ENCODE measurements at places on chromosomes 4 and X.

- DNase-seq = no peak
Measured at GRCh38 chr4:181148470-181148869, 1094.7 kb upstream of the TENM3 start.

DNA sequence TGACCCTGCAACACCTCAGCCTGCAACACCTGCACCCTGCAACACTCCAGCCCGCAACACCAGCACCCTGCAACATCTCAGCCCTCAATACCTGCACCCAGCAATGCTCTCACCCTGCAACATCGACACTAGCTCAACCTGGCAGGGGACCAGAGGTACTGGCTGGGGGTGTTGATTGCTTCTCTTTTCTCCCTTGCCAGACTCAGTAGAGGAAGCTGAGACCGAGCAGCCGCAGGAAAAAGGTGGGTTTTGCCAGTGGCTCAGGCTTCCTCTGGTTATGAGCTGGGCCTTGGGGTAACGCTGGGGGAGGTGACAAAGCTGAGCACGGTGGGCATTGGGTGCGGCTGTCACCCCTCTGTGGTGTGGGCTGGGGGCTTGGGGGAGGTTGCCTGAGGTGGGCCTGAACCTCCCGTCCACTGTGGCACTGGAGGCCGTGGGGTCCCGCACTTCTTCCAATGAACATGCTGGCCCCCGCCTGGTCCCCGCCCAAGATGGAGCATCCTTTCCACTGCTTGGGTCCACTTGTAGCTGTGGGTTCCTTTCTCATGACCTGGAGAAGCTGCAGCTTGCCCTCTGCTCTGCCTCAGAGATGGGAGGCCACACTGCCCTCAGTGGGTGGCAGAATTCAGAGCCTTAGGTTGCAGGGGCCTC is 26.0 kb downstream of the SH3TC1 start:
- no peak for DNase-seq

DNA sequence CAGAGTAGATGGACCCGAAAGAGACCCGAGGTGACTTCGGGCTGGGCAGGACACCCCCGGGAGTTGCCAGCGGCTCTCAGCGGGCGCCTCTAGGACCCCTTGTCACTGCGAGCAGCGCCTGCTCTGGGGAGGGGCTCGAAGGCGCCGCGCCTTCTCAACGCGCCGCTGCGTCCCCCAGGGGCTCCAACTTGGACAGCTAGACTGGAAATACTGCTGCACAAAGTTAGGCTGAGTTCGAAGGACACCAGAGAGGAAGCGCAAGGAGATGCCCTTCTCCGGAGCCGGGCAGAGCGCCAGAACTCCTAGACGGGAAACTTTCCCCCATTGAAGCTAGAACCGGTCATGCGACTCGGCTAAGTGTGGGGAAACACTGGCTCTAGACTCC is 493 bp upstream of the KCNIP4 start:
- DNase-seq = no peak

DNA sequence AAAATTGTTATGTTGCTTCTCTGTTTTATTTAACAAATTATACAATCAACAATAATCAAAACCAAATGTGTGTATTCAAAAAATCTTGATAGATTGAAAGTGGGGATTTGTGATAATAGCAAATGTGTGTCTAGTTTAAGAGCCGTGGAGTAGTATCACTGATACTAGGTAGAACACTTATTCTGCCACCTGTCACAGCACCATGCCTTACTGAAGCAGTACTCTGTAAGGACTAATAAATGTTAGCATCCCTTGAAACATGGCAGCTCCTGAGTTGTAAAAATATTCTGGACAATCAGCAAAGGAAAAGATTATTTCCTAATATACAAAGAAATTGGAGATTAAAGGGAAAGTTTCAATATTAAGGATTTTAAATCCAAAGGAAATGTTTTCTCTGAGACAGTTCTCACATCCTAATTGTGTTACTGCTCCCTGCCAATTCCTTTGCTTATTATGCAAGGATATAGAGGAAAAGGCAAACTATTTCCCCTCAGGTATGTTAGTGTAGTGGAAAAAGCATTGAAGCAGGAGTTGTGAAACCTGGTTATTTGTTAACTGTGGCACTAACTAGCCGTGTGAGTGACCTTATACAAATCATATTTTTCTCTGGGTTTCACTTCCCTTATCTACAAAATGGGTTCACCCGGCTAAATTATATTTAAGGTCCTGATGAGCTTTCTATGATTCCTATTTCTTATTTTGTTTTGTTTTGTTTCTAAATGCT is 303.1 kb downstream of the ARHGAP24 start:
- DNase-seq = no peak

DNA sequence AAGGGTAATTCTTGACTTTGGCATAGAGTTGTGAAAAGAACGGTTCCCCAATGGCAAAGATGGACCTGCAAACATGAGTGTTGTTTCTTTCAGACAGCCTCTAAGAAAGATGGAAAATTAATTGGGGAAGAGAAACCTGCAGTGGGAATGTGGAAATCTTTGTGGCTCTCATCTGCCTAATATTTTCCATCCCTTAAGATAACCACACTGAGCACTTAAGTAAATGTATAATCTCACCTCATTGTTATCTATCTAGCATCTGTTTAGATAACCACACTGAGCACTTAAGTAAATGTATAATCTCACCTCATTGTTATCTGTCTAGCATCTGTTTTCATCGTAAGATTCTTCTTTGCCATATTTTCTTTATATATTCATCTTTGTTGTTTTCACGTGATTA is 149.3 kb downstream of the NWD2 start:
- no peak for DNase-seq

- DNase-seq = no peak
Measured at GRCh38 chr4:17670423-17670822, 56.0 kb downstream of the MED28 start.

GRCh38 chrX:38571058-38571457 is 9.7 kb downstream of the TSPAN7 start:
- no peak for DNase-seq

DNA sequence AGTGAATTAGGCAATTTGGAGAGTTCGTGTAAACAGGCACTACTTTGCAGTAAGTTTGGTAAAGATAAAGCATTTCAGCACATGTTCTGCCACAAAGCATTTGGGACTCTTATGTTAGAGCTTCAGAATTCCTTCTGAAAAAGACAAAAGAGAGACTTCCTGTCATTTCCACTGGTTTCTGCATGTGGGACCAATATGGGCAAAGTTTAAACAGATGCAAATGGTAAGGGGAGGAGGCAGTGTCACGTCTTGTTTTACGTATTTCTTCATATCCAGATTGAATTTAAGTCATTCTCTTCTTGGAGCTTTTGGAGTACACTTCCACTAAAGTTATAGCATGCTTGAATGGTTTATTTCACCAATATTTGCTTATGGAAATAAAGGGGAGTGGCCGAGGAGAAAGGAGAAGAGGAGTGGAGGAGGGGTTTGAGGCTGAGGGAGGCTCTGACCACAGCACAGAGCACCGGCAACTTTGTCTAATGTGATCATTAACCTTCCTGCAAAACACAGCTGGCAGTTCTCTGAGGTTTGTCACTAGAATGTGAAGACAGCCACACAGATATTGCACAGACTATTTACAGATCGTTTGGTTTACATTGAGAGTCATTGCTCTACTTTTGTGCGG is at the start of gene APELA:
TSS of gene APELA (plus strand) at position 479 of the 625 bp plus-strand sequence. CDS start 154 bp downstream, outside the sequence.
- DNase-seq = no peak

GRCh38 chr4:152936446-152937335 is 568 bp downstream of the FHDC1 start:
- no peak for DNase-seq

- no peak for DNase-seq
Measured at GRCh38 chr4:121064482-121064881, 7.9 kb downstream of the NDNF start.

DNA sequence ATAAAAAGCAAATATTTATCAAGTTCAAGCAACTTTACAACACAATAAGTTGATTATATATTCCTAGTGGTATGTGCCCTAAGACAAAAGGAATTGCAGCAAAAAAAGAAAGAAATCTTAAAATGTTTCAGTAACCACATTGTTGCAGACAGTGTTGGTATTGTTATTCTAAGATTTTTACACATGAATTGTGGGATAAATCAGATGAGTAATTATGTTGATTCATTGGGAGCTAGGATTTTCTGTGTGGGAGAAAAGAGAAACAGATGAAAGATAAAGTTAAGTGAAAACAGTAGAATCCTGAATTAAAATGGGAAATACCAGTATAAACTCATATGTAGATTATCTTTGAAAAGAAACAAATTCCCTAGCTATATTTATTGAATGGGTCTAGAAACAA is 362.4 kb downstream of the PPP3CA start:
- no peak for DNase-seq

- no peak for DNase-seq
Measured at GRCh38 chr4:62482355-62482754, 1282.2 kb downstream of the ADGRL3 start.

DNA sequence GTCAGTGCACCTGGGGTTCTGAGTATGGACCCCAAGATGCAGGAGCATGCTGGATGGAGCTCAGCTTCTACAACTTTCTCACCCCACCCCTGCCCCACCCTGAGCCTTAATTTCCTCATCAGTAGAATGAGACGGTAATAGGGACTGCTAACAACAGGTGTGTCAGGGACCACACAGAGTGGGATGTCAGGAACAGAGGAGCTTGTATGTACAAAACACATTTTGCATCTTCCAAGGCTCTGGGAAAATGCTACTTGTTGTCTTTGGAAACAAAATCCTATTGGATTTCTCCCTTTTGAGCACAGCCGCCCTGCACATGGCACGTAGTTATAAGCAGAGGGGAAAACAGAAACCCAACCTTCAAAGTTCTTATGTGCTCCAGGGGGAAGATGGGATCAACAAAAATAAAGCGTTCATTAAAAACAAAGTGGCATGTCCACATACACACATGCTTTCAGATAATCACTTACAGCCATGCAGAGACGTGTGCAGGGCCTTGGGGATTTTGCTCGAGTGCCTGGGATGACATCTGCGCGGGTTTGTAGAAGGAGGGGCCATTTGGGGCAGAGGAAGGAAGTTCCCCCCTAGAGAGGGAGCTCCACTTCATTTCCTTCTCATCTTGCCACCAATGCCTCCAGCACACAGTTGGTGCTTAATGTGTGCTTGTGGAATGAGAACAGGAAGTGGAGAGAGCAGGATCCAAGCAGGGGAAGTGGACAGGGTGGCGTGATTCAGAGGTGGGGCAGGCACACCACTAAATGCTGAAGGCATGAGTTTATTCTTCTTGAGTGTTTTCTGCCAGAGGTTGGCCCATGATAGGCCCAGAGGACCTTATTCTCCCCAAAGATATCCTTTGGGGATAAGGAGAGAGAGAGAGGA is 138.9 kb downstream of the SMIM20 start:
- DNase-seq = no peak

DNA sequence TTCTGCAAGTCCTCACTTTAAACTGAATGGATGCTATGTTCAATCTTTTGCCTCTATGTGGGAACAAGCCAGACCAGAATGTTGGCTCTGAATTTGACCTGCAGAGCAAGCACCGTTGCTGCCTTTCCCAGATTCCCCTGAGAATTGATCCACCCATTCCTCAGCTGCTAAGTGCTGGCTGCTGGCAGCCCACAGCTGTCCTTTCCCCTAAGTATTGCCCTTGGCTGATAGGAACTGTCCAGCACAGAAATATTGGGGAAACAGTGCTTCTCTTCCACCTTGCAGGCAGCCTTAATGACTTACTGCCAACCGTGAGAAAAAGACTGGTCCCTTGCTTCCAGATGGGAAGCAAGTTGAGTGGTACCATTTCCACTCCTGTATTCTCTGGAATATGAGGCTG is 475.9 kb downstream of the PDHA2 start:
- no peak for DNase-seq

- no peak for DNase-seq
Measured at GRCh38 chr4:76898385-76898692, 395 bp upstream of the SOWAHB start.

DNA sequence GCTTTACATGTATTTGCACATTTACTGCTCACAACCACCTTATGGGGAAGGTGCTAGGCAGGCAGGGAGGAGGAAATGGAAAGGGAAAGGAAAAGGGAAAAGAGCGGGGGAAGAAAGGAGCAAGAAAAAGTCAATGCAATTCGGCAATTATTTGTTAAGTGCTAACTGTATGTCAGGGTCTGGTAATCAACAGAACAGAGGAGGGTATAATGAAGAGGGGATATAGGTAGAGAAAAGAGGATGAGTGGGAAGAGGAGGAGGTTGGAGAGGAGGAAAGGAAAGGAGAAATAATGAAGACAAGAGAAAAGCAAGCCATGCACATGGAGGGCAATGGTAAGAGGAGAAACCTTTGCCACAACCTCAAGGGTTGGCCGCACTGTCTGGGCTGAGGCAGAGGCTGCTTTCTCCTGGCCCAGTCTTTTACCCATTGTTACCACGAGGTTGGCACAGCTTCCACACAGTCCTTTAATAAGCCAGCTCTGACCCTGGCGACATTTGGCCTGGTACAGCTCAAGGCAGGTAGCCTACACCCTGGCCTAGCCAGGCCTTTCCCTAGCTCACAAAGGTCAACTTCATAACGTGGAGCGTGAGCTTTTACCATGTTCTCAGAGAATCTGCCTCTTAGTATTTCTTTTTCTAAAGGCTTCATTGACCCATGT is 836 bp downstream of the BTK start:
- no peak for DNase-seq

DNA sequence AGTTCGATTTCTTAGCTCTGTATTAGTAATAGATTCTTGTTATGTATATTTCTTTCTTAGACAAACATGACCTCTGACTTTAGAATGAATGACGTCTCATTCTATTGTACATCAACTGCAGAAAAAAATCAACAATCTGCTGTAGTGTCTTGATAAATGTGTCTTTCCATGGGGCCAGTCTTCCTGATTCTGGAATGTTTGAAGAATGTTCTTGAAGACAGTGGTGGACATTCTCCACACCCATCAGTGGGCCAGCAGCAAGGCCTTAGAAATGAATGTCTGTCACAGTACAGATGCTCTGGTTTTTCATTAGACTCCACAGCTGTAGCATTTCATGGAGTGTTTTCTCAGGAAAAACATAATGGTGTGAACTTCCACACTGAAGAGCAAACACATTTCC is 63.2 kb upstream of the FAM47B start:
- DNase-seq = no peak

- no peak for DNase-seq
Measured at GRCh38 chr4:5700459-5700858, 7.9 kb downstream of the EVC2 start.

DNA sequence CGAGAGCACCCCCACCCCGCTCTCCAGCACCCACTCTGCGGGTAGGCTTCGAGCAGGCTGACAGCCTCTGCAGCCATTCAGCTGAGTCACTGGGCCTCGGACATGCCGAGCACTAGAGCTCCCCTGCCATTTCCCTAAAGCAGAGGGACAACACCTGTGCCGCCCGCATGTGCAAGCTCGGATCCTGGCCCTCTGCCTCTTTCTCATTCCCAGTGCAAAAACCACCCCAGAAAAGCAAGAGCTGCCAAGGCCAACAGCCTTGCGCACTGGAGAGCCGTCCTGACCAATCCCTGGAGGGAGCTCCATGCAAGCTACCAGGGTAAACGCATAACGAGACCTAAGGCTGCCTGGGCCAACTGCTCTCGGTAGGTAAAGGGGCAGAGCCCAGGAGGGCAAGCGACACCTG is 5.3 kb downstream of the HCFC1 start:
- DNase-seq = no peak
